Pons (tissue), 1 donor: ENCODE measurements at places on chromosomes 3 and 15.
A peak's percentile ranks its signal among the peaks of the same experiment; 100 is the strongest.

DNA sequence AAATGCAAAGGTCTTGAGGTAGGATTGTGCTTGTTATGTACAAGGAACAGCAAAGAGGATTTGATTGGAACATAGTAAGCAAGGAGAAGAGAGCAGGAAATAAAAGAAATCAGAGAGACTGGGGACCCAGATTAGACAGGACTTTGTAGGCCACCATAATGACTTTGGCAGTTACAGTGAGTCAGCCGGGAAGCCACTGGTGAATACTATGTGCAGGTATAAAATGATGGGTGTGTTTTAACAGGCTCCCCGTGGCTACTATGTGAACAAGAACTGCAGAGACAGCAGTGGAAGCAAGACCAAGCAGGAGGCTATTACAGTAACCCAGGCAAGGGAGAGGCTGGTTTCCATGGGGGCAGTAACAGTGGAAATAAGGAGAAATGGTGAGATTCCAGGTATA, 55.2 kb downstream of the NPTN start:
- no peak for DNase-seq

DNA sequence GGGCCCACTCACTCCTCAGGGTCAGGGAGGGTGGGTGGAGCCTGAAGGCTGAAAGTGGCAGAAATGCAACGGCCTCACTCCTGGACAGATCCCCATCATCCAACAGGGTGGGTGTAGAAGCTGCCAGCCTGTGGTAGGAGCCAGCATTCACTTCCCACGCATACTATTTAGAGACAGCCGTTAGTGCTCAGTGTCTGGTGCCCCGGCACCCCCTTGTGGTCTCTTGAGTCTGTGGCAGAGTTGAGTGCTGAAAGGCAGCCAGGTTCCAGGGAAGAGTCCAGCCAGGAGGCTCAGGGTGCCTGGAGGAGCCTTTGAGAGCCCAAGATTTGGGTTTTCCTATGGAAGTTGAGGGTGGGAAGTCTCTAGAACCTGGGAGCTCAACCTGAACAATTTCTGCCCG, 2.1 kb upstream of the GNAT1 start:
- DNase-seq, result peak; percentile 76

DNA sequence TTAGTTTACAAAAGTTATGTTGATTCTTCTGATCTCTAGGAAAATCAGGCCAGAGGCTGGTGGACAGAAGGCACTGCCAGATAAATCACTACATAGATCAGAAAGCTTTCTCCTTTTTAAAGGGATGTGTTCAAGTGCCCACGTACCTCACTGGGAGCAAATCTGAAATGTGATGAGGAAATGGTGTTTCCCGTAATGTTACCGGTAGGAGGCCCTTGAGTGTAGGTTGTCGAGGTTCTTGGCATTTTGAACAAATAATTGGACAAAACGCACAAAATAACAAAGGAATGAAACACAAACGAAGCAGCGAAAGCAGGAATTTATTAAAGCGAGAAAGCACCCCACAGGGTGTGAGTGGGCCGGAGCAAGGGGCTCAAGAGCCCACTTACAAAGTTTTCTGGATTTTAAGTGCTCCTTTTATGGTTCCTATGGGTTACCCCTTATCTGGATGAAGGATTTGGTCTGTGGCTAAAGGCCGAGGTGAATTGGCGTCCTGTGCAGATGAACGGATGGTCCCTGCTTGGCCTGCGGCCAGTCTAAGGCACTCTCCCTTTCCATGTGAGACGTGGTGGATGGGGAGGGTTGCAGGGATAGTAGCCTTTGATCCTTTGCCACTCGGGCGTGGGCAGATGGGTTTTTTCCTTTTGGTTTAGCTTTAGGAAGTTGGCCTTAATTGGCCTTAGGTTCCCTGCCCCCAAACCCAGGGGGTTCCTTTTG, 1.0 kb downstream of the SNX1 start:
- DNase-seq, result no peak

DNA sequence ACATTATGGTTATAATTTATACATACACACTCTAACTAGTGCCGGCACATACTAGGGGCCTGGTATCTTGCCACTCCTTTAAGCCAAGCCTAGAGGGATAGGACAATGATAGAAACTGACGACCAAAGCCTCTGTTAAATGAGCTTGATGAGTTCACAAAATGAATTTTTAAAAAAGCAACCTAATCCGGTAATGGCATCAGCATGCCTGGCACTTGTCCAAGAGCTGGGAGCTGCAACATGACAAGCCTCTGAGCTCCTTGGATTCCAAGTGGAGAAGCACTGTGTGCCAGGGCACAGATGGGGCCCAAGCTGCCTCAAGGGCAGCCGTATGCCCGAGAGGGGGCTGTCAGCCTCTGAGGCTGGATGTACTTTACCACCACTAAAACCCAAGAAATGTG, 9.7 kb downstream of the ETV5 start:
- DNase-seq, result no peak

DNA sequence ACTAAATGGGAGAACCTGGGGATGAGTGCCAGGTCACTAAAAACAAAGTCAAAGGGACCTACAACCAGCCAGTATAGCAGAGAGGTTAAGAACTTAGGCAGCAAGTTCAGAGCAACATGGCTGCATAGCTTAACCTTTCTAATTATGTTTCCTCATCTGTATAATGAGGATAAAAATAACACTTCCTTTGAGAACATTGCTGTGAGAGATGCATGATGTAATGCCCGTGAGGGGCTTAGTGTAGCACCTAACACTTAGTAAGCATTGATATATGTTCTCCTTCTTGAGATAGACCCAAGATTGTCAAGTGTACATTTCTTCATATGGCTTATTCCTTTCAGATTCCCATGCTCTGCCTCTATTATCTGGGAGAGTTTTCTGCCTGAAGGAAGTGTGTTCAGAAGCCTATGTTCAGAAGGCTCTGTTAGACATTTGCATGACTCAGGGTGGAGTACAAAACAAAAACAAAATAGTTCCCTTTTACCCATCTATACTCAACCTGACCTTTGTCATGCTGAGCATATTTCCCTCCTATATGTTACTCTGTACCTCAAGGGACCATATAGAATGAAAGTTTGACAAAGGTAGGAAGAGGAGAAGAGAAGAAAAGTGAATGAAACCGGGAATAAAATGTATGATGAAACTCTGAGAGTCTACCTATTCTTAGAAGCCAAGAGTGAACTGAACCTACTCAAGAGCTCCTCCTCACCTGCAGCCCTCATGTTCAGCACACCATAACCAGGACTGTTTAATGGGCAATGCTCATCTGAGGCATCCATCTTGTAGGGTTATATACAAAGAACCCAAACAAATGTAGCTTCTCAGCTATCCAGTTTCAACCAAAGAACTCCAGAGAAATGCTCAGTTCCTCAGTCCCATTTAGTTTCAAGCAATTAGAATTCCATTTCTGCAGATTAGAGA, 70.7 kb upstream of the KCNMB2 start:
- DNase-seq, result no peak

DNA sequence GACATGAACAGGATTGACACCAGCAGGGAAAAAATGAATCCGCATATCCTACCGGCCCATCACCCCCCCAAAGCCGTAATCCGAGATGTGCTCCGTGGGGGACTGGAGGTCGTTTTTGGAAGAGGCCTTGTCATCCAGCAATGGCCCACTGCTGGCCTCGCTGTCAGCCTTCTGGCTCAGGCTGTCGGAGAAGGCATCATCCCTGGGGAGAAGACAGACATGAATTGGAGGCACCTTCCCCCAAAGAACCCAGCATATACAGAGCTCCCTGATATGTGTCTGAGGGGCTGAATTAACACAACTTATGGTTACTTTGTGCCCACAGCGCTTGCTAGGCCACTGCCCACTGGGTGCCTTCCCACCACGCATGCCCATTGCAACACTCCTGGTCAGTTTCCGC, 29.6 kb upstream of the RAD18 start:
- DNase-seq, result no peak

GRCh38 chr15:68411343-68411675, 20.7 kb downstream of the ITGA11 start:
- no peak for DNase-seq

DNA sequence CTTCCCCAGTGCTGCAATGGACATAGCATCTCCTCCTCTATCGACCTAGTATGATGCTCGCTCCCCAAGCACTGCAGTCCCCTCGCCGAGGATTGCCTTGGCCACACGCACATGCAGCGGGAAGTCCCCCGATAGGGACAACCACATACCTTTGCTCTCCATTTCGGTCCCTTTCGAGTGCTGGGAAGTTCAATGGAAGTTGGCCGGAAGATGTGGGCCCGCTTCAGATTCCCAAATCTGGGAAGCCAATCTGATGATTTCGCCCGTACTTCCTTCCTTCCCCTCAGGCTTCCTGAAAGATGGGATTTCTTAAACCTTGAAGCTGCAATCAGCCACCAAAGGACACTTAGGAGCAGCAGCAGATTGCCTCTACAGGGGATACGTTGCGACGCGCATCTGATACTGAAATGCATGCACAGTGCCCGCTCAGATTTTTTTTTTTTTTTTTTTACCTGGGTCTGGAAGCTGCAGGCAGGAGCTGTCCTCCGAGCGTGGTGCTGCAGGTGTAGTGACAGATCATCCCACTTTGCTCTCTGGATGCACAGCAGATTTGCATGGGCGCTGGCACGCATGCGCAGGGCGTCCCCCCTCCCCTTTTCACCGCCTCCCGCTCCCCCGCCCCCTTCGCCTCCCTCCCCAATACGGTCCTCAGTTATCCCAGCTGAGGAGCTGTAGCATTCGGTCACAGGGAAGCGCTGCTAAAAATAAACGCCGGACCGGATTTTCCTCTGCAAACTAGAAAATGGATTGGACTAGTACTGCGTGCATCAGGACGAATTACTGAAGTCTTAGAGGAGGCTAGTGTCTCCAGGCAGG, at the start of gene FGF12:
Gene FGF12, minus strand, starts transcription at position 510 of the 816 bp plus-strand sequence.
- peak; percentile 72 for DNase-seq

- peak; percentile 13 for DNase-seq
Observed at GRCh38 chr3:188901126-188901525, 270.6 kb upstream of the TPRG1 start.

- no peak for DNase-seq
Observed at GRCh38 chr3:188060840-188061544, 93.0 kb upstream of the LPP start.

DNA sequence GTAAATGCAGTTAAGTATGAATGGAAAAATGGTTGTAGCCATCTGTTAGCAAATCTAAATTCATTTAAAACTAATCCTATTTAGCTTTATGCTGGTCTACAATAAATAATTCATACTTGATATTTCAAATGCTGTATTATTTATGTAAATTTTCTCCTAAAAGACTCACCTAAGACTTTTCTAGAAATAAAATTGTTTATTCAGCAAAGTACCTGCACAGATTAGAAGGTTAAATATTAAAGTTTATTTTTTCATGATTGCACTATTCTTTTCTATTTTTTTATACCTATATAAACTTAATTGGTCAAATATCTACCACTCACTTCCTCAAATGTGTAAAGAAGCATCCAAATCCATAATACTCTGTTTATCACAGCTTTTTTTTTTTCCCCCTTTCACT, 45.2 kb downstream of the MBNL1 start:
- no peak for DNase-seq

- DNase-seq, result no peak
Observed at GRCh38 chr3:122697952-122698620, 17.4 kb downstream of the PARP14 start.

- DNase-seq, result peak; percentile 96
Observed at GRCh38 chr3:129428376-129429079, at the start of gene EFCAB12. EFCAB12 (minus strand) TSS chr3:129428636; CDS start chr3:129428488, 148 bp downstream.
